ENCODE measurements at places on chromosomes 7 and 10. TPM values are rescaled to one million over a fixed set of nuclear protein-coding genes. Genes with fewer than 3 reads are reported as not detected.

GRCh38 chr10:102604439-102604841 lies 39.8 kb upstream of the TRIM8 start:
- no peak for DNase-seq

CABCOCO1 gene
- polyA plus RNA-seq, result not detected

- no peak for DNase-seq
Observed at GRCh38 chr7:26185131-26185843, 15.3 kb downstream of the HNRNPA2B1 start.

DNA sequence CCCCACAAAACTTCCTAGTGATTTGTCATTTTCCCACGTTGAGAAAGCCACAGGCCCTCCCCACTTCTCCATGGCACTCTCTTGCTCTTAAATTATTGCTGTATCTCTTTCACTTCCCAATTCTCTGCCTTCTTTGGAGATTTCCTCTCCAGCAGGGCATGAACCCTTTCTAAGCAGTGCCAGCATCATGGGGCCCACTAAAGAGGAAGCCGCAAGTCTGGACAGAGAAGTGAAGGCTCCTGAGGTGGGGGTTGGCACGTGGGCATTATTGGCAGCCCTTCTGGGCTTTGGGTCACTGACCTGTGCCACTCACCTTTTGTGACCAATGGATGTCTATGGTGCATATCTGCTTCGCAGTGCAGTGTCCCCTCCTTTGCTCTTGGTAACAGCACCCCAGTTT lies 97.7 kb upstream of the TCF7L2 start:
- no peak for DNase-seq

GRCh38 chr10:43843321-43844101 lies 194.8 kb upstream of the ZNF32 start:
- DNase-seq, result no peak

DNA sequence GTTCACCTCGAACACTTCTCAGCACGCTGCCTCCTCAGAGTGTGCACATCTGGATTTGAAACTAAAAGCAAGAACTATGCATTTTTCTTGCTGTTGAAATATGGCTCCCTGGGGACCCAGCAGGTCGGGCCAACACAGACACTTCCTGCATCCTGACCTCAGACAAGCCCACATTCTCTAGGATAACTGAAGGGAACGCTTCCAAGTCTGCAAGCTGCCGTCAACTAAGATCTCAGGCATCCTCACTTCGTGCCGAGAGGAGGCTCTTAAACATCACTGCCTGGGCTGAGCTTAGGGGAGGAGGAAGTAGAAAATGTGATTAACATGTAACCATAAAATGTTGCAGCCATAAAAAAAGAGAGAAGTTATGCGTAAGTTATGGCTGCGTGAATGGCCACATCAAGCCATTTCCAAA lies 65.5 kb downstream of the PYROXD2 start:
- DNase-seq, result no peak

C10orf71 gene
- not detected for polyA plus RNA-seq

Measured in GM23338 (cell line).